Natural killer cell treated with Interleukin-12 subunit alpha and Interleukin-12 subunit beta and Interleukin-15 and Interleukin-18, amount 100 ng/mL, for 72 hours (primary cell): ENCODE measurements at places on chromosomes 2 and 18. TPM values are rescaled to one million over a fixed set of nuclear protein-coding genes. Genes with fewer than 3 reads are reported as not detected.

The PSMA8 gene
- total RNA-seq = 0.31 TPM

- no peak for DNase-seq
Observed at GRCh38 chr2:48069769-48070168, 163.5 kb upstream of the FBXO11 start.

The UGT1A5 gene
- total RNA-seq = not detected

DNA sequence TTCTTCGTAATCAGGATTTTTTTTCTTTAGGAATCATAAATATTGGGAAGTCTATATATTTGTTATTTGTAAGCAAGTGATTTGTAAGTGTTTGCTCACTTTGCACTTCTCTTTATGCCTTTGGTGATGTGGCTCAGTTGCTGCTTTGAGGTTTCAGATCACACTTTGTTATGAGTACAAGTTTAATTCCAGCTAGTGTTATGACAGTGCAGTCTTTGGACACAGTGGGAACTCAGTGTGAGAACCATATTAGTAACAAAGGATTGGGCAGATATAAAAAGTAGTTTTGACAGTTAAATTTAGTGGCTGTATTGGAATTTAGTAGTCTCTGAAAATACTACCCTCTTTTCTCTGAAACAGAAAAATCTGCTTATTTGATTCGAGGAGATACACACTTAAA is 67.7 kb downstream of the ABI2 start:
- DNase-seq = no peak

- no peak for DNase-seq
Observed at GRCh38 chr2:157414050-157414449, 29.8 kb downstream of the CYTIP start.

- no peak for DNase-seq
Observed at GRCh38 chr2:20488782-20489181, 41.9 kb downstream of the RHOB start.

The KCNJ3 gene
- not detected for total RNA-seq

The ERMN gene
- total RNA-seq = 8.8 TPM

DNA sequence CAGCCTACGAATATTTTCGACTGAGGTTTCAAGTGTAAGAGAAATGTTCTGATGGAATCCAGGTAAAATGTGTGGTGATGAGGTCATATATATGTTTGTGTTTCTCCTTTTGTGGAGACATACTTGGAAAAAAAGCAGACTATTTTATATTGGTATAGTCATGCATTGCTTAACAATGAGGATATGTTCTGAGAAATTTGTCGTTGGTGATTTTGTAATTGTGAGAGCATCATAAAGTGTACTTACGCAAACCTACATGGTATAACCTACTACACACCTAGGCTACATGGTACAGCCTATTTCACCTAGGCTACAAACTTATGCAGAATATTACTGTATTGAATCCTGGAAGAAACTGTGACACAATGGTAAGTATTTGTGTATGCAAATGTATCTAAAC is 1849.9 kb upstream of the CELF4 start:
- no peak for DNase-seq

GRCh38 chr2:199119796-199120195 is 337.9 kb downstream of the SATB2 start:
- no peak for DNase-seq

The NT5C1B gene
- total RNA-seq = not detected

The TMEM127 gene
- total RNA-seq = 41.4 TPM

DNA sequence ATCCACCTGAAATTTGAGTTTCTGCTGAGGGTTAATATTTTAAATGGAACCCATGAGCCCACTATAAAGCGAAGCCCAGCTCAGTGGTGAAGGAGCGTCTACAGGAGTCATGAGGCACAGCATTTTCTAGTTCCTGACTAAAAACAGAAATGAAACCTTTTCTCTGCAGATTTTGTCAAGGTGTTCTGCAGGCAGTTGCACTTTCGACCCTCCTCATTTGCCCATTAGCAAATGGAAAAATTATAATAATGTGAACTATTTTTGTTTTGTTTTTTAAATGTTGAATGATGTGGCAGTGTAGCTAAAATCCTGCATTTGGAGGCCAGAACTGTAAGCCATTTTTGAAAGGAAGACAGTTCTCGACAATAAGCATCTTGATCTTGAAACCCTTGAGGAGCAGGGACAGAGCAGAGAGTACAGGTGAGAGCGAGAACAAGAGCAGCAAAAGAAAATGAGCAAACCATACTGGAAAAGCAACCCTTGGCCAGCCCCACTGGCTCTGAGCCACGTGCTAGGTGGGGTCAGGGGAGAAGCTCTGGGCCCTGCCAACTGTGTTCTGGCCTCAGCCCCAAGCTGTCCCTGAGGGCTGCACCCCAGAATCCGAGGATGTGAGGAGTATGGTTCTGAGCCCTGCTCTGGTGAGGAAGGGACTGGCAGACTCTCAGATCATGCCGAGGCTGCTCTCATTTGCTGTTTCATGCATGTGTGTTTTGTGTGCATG is 26.4 kb upstream of the COPS8 start:
- DNase-seq = no peak

The ZC3H15 gene
- total RNA-seq = 83.0 TPM

The MYCN gene
- not detected for total RNA-seq

GRCh38 chr2:106638580-106638979 is 151.4 kb downstream of the CD8B2 start:
- no peak for DNase-seq

DNA sequence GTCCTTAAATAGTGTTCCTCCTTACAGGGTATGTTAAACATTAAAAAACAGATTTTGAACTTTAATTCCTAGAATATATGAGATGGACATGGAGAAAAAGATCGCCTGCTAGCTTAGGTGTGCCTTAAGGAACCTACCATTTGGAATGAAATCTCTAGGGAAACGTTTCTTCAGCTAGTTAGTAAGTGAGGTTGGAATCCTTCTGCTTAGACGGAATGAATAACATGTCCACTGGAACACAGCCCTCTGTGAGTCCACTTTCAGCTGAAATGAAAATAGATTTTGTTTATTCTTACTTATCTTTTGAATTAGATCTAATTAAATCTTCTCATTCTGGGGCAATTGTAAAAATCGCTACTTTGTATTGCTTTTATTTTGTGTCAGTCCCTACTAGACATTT is 28.4 kb downstream of the NAB1 start:
- DNase-seq = no peak

The MITD1 gene
- 36.1 TPM for total RNA-seq

The PARD6G gene
- not detected for total RNA-seq

GRCh38 chr2:38549071-38549704 is 53.5 kb downstream of the HNRNPLL start:
- no peak for DNase-seq

The AMER3 gene
- total RNA-seq = not detected

GRCh38 chr2:70498528-70498927 is 55.1 kb downstream of the TGFA start:
- no peak for DNase-seq

The R3HDM1 gene
- 40.6 TPM for total RNA-seq

GRCh38 chr2:132400901-132401240 is 15.7 kb upstream of the GPR39 start:
- no peak for DNase-seq

The ACMSD gene
- total RNA-seq = not detected

- no peak for DNase-seq
Observed at GRCh38 chr2:186841940-186842339, 7.0 kb downstream of the ZSWIM2 start.

DNA sequence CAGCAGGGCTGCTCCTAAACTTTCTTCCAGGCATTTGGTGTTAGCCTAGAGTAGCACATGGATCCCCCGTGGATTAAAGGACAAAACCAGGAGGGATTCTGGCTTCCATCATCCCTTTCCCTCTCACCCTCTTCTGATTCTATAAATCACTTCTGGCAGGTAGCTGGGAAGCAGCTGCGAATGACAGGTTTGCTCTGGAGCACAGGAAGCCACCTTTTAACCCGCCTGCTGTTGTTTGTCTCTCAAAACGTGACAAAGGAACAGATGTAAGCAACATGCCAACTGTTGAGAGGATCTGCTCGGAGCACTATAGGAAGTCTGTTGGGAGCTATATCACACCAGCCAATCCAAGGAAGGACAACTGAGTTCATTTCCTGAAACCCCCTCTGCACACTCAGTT is 101.9 kb downstream of the ACTR2 start:
- DNase-seq = no peak

- DNase-seq = no peak
Observed at GRCh38 chr2:64007924-64008323, 11.3 kb downstream of the VPS54 start.

The GDF7 gene
- total RNA-seq = not detected
